ENCODE measurements at places on chromosomes 12 and 14.

- no peak for DNase-seq
These were observed 187.1 kb upstream of the FAR2 start for GRCh38 chr12:28961948-28962384.

- DNase-seq = no peak
These were observed 22.3 kb downstream of the OTOGL start for GRCh38 chr12:80121661-80122060.

GRCh38 chr12:12127304-12127703 lies 56.6 kb downstream of the BCL2L14 start:
- no peak for DNase-seq

GRCh38 chr12:117885211-117885610 lies 83.6 kb downstream of the KSR2 start:
- DNase-seq = no peak

DNA sequence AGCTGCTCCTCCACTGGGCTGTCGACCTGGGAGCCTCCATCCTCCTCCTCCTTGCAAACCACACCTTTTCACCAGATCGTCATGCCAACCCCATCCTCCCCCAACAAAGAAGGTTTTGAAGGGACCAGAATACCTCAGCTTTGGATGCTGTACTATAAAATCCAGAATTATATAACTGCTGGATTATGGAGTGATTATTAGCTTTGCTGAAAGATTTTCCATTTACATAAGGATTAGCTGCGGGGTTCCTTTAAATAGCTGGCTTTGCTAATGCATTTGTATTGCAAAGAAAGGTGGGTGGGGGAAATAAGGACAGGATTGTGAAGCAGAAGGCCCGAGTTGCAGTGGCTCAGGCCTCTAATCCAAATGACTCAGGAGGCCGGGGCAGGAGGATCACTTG lies 36.6 kb downstream of the ESRRB start:
- no peak for DNase-seq

GRCh38 chr12:50314636-50315312 lies 31.5 kb upstream of the LIMA1 start:
- DNase-seq = peak; percentile 15

DNA sequence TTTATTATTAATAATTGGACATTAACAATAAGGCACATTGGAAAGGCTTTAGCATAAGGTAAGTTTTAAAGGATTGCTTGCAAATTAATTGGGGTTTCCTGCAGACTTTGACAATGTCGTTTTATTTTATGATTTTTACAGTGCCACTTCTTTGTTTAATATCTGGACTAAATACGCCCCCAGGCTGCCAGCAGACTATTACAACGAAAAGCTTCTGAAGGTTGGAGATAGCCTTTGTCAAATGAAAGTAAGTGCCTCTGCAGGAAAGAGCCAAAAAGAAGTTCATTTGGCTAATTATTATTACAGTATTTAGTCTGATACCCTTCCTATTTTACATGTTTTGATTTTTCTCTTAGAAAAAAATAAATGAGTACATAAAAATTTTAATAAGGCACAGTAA lies 11.3 kb downstream of the CFAP54 start:
- DNase-seq = no peak

- DNase-seq = no peak
These were observed 97.8 kb downstream of the VRK1 start for GRCh38 chr14:96894966-96895365.

DNA sequence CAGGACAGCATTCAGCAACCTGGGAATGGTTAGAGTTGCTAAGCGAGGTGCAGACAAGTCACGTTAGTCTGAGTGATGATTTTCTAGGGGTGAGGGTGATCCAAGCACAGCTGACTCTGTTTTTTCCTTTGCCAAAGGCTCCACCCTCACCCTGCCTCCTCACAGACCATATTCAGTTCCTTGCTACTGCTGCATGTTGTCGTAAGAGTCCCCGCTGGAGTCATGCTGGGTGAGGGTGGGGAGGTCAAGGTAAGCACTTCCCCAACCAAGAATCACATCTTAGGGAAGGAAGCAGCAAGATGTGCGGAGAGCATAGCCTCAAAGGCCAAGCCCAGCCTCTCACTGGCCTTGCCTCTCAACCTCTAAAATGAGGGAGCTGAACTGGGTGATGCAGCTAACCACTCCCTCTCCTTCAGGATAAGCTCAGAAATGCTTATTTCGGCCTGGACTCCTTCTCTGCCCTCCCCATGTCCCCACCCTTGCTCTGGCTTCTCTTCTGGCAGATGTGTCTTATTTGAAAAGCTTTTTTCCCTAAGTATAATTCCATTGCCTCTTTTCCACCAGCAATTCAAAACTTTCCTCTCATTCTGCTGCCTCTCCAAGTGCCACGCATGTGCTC lies 66.9 kb upstream of the ACTN1 start:
- no peak for DNase-seq

- no peak for DNase-seq
These were observed 1.1 kb downstream of the AVIL start for GRCh38 chr12:57817261-57817989.

- no peak for DNase-seq
These were observed 2.4 kb downstream of the MYL2 start for GRCh38 chr12:110917961-110918360.

DNA sequence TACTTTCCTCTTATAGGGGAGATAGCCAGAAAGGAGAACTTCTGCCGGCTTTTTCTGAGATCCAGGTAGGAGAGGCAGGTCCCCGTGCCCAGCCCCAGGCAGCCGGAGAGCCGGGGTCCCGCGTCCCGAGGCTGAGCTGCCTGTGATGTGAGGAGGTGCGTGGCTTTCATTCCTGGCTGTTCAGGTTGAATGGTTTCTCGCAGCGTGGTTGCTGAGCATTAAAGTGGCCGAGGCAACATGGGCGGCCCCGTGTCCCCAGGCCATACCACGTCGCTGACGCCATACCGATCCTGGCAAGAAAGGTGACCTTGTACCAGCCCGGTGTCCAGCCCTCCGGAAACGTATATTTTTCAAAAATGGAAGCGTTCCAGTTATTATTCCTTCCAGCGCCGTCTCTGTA lies 116.7 kb upstream of the MYL2 start:
- DNase-seq = no peak

DNA sequence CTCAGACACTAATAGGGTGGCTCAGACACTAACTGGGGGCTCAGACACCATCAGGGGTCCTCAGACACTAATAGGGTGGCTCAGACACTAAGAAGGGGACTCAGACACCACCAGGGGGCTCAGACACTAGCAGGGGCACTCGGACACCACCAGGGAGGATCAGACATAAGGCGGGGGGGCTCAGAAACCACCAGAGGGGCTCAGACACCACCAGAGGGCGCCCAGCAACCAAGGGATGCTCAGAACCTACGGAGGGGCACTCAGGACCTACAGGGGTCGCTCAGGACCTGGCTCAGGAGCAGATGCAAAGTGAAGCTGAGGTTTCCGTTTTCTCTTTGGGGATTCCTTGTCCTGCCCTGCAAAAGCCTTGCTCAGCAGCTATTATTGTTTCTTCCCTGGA lies 448.5 kb downstream of the TMEM121 start:
- DNase-seq = no peak

DNA sequence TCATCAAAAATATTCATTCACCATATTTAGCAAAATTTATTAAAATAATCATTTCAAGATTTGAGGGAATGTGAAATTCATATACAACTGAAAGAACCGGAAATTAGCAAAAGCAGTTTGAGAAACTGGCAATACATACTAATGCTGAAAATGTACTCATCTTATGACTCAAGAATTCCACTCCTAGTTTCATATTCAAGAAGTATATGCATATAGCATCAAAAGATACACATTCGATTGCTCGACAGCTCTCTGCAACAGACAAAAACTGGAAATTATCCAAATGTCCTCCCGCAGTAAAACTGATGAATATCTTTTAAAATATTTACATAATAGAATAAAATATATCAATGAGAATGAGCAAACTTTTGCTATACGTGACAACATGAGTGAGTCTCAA lies 189.2 kb upstream of the MGAT4C start:
- DNase-seq = no peak

GRCh38 chr14:99201351-99202073 lies 70.5 kb downstream of the BCL11B start:
- no peak for DNase-seq

GRCh38 chr14:51041108-51041531 lies 53.8 kb downstream of the TRIM9 start:
- DNase-seq = no peak

DNA sequence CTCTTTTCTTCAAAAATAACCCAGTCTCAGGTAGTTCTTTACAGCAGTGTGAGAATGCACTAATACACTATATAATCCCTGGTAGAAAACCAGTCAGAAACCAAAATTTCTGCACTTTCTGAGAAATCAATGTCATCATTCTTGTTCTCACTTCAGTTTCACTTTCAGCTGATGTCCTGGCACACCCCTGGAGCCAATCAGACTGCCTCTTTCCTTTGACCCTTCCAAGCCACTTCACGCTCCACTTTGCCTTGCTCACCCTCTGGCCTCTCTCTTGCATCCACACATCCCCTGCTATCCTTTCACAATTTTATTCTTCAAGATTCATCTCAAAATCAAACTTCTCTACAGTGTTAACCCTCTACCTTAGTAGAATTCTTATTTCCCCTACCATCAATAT lies 181.1 kb downstream of the ASCL1 start:
- no peak for DNase-seq

DNA sequence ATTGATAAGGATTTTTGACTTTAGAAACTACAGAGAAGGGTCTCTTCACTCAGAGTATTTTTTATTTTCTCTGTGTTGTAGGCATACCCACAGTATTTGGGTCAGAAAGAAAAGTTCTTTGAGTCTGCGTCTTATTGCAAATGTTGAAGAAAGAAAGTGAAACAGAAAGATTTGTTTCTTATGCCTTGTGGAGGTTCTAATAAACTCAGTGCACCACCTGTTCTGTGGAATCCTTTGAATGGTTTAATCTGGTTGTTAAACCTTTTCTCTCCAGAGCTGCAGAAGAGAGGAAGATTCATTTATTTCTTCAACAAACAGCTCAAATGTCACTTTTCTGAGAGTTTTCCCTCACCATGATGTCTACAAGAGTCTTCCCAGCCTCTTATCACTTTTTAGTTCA lies 146.6 kb upstream of the PLEKHG7 start:
- no peak for DNase-seq

- DNase-seq = no peak
These were observed 191.8 kb downstream of the MSRB3 start for GRCh38 chr12:65470256-65470655.

DNA sequence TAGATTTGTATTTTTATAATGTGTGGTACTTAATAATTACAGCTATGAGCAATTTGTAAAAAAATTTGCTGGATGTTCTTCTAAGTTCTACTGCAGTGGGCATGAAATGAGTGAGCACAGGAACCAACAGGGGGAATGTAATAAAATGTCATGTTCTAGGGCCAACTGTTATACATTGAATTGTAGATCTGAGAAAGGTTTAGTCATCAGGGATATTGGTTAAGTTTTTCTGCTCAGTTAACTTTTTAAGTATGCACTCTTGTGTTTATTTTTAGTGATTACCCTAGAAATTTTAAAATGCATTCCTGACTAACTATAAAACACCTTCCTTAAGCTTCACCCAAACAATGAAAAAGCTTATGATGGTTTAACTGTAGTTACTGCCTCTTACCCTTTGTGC lies 101.8 kb downstream of the CAND1 start:
- no peak for DNase-seq

- DNase-seq = no peak
These were observed 34.2 kb upstream of the C14orf180 start for GRCh38 chr14:104545151-104545941.

- peak; percentile 88 for DNase-seq
These were observed 20.0 kb upstream of the BCL7A start for GRCh38 chr12:122001466-122002209.

- DNase-seq = no peak
These were observed 68.0 kb downstream of the FERMT2 start for GRCh38 chr14:52882824-52883223.

DNA sequence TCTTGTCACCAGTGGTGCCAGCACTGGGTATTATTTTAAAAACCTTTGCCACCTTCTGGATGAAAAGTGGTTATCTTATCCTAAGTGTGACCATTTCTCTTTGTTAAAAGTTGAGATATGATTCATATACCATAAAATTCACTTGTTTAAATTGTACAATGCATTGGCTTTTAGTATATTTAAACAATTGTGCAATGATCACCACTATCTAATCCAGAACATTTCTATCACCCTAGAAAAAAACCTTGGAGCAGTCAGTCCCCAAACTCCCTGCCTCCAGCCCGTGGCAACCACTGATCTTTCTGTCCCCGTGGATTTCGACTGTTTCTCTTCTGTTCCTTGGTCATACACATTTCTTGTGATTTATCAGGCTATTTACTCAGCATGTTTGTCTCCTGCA lies 28.3 kb downstream of the SH2B3 start:
- no peak for DNase-seq

- no peak for DNase-seq
These were observed 41.6 kb downstream of the PIK3C2G start for GRCh38 chr12:18302809-18303430.

GRCh38 chr14:50501642-50502041 lies 30.7 kb downstream of the MAP4K5 start:
- no peak for DNase-seq

- no peak for DNase-seq
These were observed 23.6 kb upstream of the WNK1 start for GRCh38 chr12:728781-729180.

DNA sequence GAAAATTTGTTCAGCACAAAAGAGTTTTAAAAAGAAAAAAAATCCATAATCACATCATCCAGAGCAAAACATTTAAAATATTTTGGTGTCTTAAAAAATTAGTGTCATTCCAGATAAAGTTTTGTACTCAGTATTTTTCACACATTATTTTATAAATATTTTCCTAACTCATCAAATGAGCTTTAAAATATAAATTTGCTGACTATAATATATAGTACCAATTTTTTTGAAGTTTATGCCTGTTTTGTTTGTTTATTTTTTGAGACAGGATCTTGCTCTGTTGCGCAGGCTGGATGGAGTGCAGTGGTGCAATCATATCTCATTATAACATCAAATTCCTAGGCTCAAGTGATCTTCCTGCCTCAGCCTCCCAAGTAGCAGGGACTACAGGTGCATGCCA lies 164.1 kb downstream of the SLC41A2 start:
- no peak for DNase-seq

GRCh38 chr14:76326918-76327689 lies 48.8 kb upstream of the ESRRB start:
- DNase-seq = no peak

- no peak for DNase-seq
These were observed 137.3 kb downstream of the C12orf75 start for GRCh38 chr12:105467710-105468366.

DNA sequence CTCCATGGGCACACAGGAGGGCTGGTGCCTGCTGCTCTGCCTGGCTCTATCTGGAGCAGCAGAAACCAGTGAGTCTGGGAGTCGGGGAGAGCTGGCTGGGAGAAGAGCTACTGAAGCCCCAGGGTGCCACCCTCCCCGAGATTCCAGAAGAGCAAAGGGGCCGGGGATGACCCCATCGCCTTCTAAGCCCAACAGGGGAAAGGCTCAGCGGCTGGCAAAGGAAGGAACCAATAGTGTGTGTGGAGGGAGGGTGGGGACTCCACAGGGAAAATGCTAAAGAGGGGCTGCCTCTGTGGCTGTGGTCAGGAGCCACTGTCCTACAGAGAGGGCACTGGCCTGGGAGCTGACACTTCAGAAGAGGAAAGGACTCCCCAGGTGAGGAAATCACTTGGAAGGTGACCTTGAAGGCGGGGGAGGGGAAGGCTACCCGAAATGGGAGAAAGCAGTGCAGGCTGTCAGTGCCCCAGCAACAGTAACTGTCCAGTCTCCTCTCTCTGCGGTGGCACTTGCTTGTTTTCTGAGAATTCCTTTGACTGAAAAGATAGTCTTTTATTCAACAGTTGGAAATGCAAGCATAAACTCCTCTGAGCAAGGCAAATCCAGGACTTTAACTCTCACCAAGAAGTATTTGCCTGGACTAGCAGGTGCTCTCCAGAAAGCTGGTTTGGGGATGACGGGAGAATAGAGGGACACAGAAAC lies 552 bp downstream of the TAPBPL start:
- DNase-seq = no peak
